ENCODE measurements at places on chromosomes 6 and 20.

GRCh38 chr6:145045582-145045981 lies 689.7 kb downstream of the EPM2A start:
- DNase-seq: no peak

DNA sequence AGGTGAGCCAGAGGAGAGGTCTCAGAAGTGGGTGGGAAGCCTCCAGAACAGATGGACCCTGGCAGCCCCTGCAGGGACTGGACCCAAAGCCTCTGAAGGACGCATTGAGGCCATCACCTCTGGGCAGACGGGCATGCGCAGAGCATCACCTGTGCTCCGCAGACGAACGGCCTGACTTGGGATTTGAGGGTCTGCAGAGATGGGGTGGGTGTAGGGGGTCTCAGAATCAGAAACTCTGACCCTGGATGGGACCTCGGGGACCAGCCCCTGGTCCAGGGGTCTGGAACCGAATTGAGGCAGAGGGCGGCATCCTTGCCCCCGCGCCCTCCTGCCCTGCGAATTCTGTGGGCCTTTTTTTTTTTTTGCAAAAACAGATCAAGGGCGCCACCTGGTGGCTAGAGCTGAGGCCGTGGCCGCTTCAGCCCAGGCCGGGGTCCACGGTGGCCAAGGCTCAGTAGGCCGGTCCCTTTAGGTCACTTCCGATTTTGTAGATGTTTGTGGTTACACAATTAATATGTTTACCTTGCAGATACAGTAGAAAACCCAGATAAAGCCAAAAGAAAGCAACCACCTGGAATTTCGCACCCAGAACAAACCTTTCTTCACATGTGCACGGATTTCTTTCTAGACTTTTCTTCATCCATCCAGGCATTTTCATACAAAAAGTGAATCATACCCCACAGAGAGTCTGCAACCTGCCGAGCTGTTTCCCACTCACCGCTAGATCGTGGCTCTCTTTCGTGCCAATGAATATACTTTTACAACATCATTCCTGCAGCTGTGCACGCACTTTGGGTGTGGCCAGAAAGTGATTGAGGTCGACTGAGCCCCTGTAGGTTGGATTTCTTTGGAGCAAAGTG lies 25.9 kb downstream of the ZBP1 start:
- DNase-seq: no peak

- DNase-seq: peak; percentile 37
Observed at GRCh38 chr6:3026791-3027626, 27.3 kb downstream of the NQO2 start.

GRCh38 chr6:110874880-110875547 lies 429 bp downstream of the AMD1 start:
- DNase-seq: peak; percentile 38

- DNase-seq: no peak
Observed at GRCh38 chr20:45339799-45340198, 8.4 kb downstream of the SDC4 start.

GRCh38 chr6:107849325-107849724 lies 25.2 kb upstream of the SCML4 start:
- no peak for DNase-seq

- no peak for DNase-seq
Observed at GRCh38 chr20:50113420-50114224, 672 bp upstream of the UBE2V1 start.

GRCh38 chr6:15317934-15318902 lies 72.3 kb downstream of the JARID2 start:
- DNase-seq: no peak

GRCh38 chr20:35297740-35298139 lies 5.5 kb upstream of the FAM83C start:
- no peak for DNase-seq

GRCh38 chr6:145034664-145035063 lies 700.7 kb downstream of the EPM2A start:
- no peak for DNase-seq

DNA sequence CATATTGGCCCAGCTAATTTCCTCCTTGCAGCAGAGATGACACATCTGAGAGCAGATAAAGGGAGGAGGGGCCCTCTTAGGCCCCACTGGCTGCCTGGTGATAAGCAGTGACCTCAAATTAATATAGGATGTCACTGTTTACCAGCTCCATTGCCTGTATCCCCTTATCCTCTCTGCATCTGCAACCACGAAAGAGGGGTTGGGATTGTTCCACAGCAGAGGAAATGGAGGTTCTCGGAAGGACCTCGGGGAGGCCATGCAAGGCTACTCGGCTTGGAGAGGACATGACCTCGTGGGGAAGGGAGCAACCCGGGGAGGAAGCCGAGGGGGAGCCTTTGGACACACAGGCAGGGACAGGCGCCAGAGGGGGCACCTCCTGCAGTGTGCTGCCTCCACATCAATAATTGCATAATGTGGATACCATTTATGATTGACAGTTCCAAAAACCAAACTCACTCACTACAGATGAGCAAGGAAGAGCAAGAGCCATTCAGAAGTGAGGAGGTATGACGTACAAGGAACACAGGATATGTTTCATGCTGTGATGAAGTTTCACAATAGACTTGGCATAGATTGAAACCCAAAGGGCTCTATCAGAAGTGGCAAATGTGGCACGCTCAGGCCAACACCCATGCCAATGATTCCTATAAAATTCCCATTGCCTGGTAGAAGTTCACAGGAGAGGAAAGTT lies 177.2 kb upstream of the RNF24 start:
- no peak for DNase-seq

GRCh38 chr6:133815313-133815712 lies 73.6 kb upstream of the TCF21 start:
- DNase-seq: no peak

DNA sequence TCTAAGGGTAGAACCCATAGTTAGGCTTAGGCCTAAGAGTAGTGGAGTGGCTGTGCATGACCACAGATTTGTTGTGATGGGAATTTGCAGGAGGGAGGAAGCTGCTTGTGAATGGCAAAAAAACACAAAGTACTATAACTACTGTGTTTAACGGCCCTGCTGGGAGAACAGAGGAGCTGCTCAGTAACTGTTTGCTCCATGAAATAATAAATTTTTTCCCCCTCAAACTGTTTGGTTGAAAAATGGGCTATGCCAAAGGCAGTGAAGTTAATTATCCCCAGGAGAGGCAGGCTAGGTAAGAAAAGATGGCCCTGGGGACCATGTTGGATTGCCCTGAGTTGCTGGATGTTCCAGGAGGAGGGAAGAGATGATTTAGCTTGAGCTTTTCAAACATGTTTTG lies 256.5 kb upstream of the PRND start:
- no peak for DNase-seq

GRCh38 chr20:50721881-50722281 lies 9.5 kb upstream of the PARD6B start:
- DNase-seq: no peak

- DNase-seq: no peak
Observed at GRCh38 chr6:35782424-35782823, 1.6 kb downstream of the CLPSL1 start.

DNA sequence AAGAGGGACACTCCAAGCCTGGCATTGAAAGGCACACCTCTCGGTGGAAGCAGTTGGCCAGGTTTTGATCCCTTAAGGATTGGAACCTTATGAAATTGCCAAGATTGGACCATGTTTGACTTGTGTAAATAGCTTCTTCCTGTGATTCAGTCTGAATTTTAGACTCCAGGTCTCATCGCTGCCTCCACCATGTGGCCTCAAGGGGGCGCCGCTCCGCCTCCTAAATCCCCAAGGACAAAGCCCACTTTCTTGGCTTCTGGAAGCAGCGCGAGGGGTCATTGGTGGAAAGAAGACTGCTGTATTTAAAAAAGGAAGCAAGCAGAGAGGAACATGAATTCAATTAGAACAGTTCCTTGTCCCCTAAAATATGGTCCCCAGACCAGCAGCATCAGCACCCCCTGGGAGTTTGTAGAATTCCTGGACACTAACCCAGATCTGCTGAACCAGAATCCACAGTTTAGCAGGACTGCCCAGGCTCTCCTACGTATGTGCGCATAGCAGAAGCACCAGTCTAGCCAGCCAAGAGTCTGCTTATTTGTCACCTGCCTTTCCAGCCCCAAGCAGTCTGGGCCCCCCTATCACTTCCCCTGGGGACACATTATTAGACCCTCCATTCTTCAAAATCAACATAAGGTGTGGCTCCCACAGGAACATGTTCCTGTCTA lies 108.5 kb downstream of the LY86 start:
- DNase-seq: peak; percentile 59

GRCh38 chr20:45372646-45373352 lies 5.3 kb downstream of the TP53TG5 start:
- peak; percentile 26 for DNase-seq

GRCh38 chr20:51013577-51014330 lies 9.2 kb downstream of the KCNG1 start:
- no peak for DNase-seq

DNA sequence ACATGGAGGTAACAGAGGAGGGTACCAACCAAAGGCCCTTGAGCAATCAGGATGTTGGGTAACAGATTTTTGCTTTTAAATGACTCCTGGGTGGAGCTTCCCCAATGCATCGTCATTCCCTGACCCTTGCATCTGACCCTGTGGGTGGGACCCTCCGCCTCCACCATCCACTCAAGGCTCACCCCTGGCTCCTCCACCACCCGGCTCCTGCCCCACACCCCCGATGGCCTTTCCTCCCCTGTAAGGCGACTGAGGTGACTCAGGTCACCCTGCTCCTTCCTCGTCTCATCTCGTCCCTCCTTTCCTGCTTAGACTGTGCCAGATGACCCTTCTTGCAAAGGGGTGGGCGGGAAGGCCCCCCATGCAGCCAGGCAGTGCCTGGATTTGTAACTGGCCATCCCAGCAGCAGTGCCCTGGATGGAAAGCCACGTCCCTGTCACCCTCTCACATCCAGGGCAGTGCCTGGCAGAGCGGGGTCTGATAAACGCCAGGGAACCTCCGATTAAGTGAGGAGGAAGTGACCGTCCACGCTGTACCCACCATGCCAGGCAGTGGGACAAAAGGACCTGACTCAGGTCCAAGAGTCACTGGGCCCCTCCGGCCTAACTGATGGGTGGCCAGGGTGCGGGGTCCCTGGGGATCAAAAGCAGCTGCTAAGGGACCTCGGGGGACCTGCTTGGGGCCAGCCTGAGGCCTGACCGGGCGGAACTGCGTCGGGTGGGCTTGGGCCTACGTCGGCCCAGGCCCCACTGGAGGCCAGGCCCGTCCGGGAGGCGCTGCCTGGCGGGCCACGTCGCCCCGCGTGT lies 624 bp upstream of the NPEPL1 start:
- DNase-seq: peak; percentile 17

DNA sequence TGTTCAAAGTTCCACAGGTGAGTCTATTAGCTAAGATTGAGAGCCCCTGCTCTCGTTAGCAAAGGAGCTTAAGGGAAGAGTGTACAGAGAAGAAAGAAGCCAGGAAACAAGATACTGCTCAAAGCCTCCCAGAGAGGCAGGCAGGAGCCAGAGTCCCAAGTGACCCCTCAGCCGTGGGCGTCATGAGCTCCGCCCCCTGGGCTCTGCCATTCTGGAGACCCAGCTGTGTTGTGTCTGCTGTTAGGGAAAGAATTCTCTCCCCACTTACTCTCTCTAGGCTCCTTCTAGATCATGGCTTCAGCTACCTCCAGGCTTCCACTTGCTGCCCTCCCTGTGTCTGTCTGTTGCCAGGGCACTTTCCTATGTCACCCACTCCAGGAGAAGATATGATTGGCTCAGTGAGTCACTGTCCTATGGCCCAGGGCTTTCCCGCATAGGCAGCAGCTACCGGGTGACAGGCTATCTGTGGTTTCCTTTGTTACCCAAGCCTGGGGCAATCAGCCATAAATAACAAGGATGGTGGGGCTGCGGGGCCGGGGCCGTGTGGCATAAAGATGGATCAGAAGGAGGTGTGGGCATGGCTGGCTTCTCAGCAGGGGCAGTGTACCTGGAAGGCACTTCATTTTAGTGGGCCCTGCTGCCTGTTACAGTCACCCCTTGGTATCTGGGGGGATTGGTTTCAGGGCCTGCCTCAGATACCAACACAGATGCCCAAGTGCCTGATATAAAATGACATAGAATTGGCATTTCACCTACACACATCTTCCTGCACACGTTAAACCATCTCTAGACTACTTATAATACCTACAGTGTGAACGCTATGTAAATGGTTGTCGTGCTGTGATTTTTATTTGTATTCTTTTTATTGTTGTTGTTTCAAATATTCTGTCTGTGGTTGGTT lies 118.9 kb downstream of the ARMC2 start:
- peak; percentile 11 for DNase-seq

DNA sequence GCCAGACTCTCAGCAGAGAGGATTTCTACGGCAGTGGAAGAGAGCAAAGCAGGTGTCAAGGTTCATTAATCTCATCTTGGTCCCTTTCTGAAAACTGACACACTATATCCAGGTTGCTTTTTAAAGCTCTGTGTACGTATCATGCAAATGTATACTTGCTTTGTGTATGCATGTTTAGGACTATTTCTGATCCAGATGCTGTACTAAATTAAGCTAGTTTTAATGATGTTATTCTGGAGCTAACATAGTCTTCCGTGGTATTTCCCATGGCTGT lies 59.2 kb upstream of the SNX9 start:
- no peak for DNase-seq
